NCI-H1694 treated with DMSO at 0.1 percent for 48 hours (cell line): ENCODE measurements at places on chromosomes 7 and 10.

DNA sequence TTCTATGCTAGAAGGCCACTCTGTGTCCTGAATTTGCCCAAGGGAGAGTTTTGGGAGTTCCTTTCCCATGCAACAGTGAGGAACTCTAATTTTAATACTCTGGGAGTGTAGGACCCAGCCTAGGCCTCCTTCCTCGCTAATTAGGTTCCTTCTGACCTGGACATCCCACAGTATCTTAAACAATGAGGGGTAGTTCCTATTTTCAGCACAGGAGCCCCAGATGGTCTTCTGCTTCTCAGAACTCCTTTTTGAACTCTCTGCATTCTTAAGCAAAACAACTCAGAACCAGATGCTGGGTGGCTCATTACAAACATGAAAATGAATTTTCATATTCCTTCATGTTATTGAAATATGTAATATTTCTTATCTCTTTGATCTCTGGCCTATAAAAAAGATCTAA, 116.9 kb downstream of the LRMDA start:
- DNase-seq: no peak

DNA sequence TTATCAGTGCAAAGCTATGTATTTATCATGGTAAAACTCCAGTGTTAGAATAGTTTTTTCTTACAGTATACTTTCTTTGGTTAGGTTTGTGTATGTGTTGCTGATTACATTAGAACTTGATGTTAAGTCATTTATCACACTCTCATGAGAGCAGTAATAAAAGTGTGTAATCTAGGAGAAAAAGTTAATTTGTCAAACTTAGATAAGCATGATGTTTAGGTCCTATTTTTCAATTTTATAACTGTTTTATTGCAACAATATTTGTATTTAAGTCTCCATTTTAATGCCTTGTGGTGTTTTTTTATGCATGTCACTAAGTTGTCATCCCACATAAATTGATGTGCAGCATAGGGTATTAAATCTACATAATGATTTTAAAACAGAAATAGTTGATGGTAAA, 28.8 kb upstream of the DNAH11 start:
- DNase-seq: no peak

DNA sequence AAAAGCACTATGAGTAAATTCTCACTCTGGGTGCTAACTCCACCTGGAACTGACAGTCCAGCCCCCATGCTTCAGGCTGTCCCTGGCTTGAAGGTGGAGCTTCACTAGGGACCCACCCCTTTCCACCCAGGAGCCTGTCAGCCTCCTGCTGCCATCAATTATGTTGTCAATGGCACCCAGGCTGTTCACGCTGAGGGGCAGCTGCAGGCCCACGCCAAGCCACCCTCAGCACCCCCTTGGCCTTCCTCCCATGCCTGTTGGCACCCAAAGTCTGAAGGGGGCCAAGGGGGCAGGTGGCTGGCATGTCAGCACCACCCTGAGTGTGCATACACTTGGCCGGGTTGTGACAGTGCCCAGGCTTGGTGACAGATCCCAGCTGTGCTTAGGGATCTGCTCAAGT, 149.3 kb downstream of the NXPH1 start:
- DNase-seq: no peak

DNA sequence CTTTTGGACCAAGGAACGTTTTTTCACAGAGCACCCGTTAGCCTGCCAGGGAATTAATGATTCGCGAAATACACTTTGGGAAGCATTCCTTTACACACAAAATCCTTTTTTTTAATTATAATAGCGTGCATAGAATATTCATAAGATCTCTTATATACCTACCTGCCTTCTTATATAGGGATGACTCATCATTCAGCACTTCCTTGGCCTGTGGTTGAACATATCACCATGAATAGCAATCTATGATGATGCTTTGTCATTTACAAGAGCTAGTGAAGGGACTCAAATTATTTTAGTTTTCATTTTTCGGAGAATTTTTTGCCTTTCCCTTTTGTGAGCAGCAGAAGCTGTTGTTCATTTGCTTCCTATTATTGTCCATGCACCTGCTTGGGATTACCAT, 97.0 kb downstream of the CDH23 start:
- no peak for DNase-seq

DNA sequence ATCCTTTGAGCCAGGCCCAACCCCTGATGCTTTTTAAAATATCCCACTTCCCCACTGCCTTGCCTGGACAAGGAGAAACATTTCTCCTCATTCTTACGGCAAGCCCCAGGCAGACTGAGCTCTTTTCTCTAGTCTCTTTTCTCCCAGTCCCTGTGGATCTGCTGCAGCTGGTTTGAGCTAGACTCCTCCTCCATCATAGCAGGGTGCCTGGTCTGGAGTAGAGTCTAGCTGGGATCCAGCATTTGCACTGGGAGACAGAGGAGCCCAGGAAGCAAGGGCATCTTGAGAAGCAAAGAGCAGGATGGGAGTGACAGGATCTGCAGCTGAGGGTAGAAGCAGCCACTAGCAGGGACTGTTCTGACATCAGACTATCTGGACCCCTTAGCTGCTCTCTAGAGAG, 562.3 kb upstream of the COBL start:
- no peak for DNase-seq

GRCh38 chr7:105707967-105708762, 126.9 kb upstream of the EFCAB10 start:
- DNase-seq: no peak

DNA sequence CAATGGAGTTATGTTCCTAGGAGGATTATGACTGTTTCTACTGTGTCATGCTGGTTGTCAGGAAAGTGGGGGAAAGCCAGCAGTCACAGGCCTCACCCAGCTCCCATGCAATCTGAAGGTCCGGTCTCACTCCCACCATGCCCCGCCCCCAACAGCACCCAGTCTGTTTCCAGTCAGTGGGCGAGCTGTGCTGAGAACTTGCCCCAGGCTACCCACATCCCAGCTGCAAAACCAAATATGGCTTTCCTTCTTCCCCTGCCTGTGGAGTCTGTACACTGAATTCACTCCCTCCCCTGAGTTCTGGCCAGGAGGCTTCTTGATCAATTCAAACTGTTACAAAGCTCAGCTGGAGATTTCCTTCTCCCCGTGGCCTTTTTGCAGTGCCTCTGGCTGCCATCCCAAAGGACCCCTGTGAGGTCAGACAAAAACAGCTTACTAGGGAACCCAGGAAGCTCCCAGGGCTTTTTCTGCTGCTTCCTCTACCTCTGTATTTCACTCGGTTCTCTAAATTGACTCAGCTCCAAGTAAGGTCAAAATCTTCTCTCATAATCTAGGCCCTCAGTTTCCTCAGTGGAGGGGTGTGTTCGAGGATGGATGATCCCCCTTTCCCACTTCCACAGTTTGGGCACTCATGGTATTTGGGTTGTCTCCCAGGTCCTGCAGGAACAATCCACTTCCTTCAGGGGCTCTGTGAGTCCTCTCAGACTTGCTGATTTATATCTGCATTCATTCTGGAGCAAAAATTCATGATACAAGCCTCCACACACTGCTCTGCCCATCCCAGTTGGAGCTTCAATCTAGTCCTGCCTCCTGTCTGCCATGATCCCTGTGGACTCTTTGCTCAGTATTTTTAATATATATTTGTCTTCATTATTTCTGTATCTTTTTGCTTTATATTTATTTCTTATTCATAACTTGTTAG, 205.5 kb downstream of the SEMA3D start:
- no peak for DNase-seq

- no peak for DNase-seq
Observed at GRCh38 chr7:132399367-132399766, 176.9 kb downstream of the PLXNA4 start.

GRCh38 chr10:74730246-74730645, 96.2 kb upstream of the KAT6B start:
- no peak for DNase-seq

GRCh38 chr7:130896898-130897514, 163.0 kb upstream of the KLF14 start:
- peak; percentile 67 for DNase-seq

GRCh38 chr7:34841326-34841725, 183.3 kb downstream of the NPSR1 start:
- DNase-seq: no peak

- no peak for DNase-seq
Observed at GRCh38 chr7:156604311-156604710, 36.3 kb upstream of the RNF32 start.

DNA sequence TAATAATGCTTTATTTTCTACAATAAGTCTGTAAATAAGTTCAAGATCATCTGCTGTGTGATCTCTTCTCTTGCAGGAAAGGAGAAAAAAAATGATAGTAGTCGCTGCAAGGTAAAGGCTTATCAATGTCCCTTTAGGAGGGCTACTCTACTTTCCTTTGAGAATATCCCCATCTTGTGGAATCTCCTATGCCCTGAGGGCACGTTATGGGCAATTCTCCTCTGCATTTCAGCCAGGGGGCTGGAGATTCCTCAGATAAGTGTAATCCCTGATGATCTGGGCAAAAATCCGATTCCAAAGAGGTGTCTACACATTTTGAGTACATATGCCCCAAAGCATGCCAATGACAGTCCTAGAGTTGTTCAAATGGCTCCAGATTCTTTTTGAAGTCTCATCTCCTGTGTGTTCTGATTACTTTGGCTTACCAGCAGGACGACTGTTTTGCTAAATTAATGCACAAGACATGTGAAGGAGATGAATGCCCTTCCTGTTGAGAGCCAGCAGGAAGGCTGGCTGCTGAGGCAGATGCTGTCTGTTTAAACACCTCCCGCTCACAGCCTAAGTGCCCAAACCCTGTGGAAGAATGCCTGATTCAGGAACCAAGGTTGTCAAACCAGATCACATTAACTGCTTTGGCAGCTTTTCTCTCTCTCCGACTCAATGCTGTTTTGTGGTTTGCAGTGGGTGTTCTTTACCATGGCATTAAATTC, 171.2 kb upstream of the COL1A2 start:
- DNase-seq: peak; percentile 7

DNA sequence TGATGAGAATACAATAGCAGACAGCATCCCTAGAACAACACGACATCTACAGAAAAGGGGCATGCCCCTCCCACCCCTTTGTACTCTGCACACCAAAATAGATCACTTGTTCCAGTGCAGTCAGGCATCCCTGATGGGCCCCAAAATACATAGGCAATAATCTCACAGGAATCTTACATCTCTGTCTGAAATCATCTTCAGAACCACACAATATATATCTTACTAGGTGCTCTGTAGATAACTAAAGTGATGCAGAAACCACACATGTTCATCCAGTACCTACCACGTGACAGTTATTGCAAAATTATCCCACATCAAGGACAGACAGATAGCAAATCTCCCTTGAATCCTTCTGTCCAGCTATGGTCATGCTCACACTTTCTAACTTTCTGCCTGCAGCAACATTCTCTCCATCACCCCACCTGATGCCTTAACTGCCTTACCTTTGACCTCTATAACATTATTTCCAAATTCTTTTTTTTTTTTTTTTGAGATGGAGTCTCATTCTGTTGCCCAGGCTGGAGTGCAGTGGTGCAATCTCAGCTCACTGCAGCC, 30.7 kb downstream of the ST8SIA6 start:
- no peak for DNase-seq

- no peak for DNase-seq
Observed at GRCh38 chr10:17783751-17784150, 25.4 kb upstream of the MRC1 start.

- no peak for DNase-seq
Observed at GRCh38 chr7:158055726-158056510, 531.7 kb downstream of the PTPRN2 start.

GRCh38 chr10:119668461-119668860, 17.3 kb downstream of the BAG3 start:
- DNase-seq: no peak
